ENCODE measurements at places on chromosomes 6 and 20.
A peak's percentile ranks its signal among the peaks of the same experiment; 100 is the strongest.

DNA sequence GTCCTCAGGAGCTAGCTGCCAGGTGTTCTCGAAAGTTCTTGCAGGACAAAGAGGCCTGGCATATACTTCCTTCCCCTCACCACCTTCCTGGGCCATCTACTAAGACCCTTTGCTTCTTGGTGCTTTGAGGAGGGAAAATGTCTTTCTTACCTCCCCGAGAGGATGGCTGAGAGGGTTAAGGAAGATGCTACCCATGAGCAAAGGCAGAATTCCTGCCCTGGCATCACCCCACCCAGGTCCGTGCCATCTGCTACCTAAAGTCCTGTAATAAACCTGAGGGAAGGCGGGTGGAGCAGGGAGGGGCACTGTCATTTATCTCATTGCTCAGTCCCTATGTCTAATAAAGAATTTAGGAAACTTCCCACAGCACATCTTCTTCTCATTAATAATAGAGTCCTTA is 16.2 kb downstream of the GFOD1 start:
- DNase-seq, result no peak

DNA sequence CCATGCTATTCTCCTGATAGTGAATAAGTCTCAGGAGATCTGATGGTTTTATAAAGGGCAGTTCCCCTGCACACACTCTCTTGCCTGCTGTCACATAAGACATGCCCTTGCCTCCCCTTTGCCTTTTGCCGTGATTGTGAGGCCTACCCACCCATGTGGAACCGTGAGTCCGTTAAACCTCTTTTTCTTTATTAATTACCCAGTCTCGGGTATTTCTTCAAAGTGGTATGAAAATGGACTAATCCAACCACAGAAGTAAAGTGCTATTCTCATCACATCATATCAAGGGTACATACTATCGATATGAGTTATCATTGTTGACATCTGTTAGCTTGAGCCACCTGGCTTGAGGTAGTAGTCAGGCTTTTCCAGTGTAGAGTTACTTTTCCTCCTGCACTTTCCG is 2.3 kb downstream of the MANBAL start:
- DNase-seq, result no peak

GRCh38 chr20:57620274-57620990 is at the start of gene ZBP1:
ZBP1 (minus strand) TSS chr20:57620426; CDS start chr20:57620295, 131 bp downstream.
- DNase-seq, result peak; percentile 41

DNA sequence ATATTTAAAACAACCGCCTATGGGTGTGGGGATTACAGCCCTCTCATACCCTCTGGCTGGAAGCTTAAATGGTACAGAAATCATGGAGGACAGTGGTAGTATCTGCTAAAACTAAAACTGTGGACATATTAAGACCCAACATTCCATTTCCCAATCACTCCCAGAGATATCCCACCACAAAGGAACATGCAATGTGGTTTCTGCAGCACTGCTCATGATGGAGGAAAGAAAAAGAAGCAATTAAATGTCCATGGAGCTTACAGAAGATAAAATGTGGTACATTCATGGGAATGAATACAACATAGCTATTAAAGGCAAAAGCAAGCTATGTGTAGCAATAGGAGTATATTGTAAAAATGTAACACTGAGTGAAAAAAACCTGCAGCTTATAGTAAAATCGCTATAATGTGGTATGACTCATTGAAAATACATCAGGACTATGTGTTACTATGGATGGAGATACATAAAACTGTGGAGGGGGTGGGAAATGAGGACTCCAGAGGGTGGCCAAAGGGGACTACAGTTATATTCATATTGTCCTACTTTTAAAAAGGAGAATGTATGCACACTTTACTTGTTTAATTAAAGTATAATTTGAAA is 22.9 kb upstream of the NNAT start:
- DNase-seq, result no peak

- DNase-seq, result no peak
Observed at GRCh38 chr6:112640891-112641290, 293.8 kb downstream of the RFPL4B start.
